ENCODE measurements at places on chromosomes 5 and 9.

DNA sequence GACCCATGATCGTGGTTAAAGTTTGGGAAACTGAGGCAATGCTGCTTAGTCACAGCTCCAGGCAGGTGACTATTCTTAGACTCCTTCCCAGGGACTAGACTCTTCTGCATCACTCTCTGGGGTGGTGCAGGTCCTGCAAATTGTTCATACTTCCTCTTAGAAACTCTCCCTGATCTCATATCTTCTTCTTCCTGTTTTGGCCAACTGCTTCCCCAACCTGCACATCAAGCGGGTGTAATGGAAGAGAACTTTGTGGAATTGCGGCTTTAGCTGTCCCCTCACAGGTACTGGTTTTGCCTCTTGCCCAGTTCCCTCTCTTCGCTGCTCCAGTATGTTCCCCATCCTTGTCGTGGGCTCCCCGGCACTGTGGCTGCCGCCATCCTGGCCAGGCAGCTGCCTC is 111.5 kb upstream of the CTSL start:
- DNase-seq = no peak

GRCh38 chr5:113578091-113578490 is 64.6 kb downstream of the YTHDC2 start:
- DNase-seq = no peak

DNA sequence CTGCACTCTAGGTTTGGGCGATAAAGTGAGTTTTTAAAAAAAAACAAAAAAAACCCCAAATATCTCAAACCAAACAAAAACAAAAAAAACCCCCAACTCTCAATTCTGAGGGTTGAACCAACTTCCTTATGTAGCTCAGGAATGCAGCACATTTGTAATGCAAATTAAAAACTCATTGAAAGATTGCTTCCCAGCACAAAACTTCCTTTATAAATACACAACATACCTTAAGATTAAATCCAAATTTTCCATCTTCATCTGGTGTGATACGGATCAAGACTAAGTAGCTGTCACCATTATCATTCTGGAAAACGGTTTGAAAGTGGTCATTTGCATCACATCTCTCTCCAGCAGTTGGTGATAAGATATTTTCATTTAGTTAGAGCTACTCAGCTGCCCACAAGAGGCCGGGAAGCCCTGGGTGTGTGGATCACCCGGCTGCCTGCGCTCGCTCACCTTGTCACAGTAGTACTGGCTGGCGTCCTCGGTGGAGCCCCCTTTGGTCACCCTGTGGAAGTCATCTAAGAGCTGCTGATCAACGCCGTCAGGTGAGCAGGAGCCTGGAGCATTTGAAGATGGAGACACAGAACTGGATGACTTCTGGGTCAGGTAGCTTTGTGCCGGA is 88.2 kb downstream of the PTPN3 start:
- DNase-seq = no peak

DNA sequence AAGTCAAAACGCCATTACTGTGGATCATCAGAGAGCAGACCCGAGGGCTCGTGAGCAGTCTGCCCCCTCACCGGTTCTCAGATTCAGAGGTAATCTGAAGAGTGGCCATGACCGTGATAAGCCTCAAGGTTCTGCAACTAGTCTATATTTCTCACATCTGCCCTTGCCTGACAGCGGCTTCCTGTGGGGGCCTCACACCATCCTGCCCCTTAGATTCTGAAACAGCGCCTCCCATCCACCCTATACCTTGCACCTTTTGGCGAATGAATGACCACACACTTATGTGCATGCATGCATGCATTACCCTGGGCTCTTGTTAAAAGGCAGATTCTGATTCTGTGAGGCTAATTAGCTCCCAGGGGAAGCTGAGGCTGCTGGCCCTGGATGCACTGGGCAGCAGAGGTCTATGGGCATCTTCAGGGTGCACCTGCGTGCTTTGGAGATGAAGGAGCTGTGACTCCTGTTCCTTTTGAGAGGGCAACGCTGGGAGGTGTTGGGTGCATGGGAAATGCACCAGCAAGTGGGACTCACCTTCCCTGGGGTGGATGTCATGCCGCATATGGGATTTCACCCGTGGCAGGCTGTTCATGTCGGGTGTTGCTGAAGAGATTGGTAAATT is 7.8 kb upstream of the GADD45G start:
- no peak for DNase-seq

- DNase-seq = no peak
Measured at GRCh38 chr5:173741087-173741486, 124.6 kb upstream of the BOD1 start.

GRCh38 chr9:113397203-113397631 is 3.9 kb downstream of the ALAD start:
- DNase-seq = no peak
